Fibroblast of gingiva (primary cell): ENCODE measurements at places on chromosomes 4 and X.

GRCh38 chr4:35164063-35164462, 1080.3 kb downstream of the ARAP2 start:
- no peak for DNase-seq

GRCh38 chr4:73315091-73315490, 56.5 kb upstream of the ANKRD17 start:
- DNase-seq = peak; percentile 78

- no peak for DNase-seq
Measured at GRCh38 chr4:60266505-60266904, 933.6 kb upstream of the ADGRL3 start.

DNA sequence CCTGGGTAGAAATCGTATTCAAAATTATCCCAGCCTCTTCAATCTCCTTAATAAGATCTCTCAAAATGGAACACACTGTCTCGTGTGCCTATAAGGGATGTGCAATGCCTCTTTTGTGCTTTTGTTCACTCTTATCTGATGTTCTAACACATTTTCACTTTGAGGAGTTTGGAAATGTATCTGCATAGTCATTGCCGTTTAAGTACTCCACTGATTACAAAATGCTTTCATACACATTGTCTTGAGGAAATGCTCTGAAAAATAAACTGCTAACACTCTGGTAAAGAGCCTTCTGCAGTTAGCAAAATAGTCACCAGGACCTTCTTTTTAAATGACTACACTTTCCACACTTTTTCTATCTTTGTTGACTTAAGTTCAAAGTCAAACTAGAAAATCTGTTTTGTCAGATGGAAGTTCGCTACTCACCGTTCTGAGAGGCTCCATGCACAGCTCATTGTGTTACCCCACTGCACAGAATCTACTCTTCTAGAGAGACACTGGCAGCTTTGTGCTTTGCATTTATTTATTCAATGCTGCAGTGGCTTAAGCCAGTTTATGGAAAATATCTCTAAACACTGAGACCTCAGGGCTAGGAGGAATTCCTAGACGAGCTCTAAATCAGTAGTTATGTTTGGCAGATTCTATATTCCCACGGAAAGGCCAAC, 159.0 kb downstream of the CHIC2 start:
- DNase-seq = peak; percentile 42

DNA sequence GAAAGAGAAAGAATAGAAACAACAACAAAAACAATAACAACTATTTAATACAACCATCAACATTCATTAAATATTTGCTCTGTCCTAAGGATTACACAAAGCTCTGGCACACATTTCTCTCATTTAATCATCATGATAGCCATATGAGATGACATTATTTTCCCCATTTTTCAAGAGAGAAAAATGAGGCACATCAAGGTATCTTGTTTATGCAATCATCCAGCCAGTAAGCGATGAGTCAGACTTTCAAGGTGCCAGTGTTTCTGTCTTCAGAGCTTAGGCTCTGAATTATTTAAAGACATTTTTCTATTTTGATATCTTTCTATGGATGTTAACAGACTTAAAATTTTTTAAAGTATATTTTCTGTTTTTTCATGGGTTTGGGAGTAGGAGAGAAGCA, 541.8 kb upstream of the SMIM31 start:
- DNase-seq = no peak

DNA sequence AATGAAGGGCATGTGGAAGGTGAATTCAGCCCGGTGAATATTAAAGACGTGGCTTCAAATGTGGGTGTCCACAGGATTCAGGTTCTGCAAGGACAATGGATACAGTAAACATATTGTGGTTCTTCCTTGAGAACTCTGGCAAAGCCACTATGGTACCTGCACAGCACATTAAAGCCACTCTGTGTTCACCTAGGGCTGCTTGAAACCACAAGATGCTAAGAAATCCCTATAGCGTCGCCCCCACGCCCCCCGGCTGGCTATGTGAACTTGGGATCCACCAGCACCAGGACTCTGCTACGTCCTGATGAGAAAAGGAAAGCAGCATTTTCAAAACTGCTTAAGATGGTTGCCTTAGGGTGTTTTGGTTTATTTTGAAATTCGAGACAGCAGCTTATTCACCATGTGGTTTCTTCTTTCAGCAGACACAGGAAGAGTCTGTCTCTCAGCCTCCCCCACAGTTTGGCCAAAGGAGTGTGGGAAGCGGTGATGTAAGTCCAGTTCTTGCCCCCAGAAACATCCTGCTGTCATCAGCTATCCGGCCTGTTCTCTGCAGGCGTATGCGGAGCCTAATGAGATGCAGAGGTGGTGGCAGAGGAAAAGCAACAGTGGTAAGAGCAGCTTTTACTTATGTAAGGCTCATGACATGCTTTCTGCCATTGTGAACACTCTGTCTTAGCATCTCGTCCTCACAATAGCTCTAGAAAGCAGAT, 111.5 kb downstream of the AFAP1 start:
- peak; percentile 96 for DNase-seq

DNA sequence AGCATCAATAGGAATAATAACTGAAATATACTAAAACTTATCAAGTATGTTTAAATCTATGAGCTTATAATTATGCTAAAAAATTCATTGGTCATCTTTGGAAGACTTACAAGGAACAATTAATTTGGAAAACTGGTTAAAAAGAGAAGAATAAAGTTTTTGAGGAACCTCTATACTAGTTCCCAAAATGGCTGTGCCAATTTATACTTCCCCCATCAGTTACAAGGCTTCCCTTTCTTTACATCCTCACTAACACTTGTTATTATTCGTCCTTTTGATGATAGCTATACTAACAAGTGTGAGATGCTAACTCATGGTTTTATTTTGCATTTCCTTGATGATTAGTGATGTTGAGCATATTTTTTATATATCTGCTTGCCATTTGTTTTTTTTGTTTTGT, 17.1 kb downstream of the OGT start:
- DNase-seq = no peak

DNA sequence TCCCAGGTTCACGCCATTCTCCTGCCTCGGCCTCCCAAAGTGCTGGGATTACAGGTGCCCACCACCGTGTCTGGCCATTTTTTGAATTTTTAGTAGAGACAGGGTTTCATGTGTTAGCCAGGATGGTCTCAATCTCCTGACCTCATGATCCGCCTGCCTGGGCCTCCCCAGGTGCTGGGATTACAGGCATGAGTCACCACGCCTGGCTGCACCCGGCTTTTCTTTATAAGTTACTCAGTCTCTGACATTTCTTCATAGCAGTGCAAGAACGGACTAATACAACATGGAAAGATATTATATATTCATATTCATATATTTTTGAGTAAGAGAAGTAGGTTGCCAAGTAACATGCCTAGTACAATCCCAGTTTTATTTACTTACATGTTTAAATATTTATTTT, 22.9 kb downstream of the SHROOM3 start:
- DNase-seq = no peak

- no peak for DNase-seq
Measured at GRCh38 chr4:24831637-24832036, 36.3 kb downstream of the SOD3 start.

GRCh38 chr4:121930304-121930703, 21.6 kb downstream of the TRPC3 start:
- no peak for DNase-seq

- no peak for DNase-seq
Measured at GRCh38 chr4:148674876-148675275, 232.7 kb upstream of the NR3C2 start.

DNA sequence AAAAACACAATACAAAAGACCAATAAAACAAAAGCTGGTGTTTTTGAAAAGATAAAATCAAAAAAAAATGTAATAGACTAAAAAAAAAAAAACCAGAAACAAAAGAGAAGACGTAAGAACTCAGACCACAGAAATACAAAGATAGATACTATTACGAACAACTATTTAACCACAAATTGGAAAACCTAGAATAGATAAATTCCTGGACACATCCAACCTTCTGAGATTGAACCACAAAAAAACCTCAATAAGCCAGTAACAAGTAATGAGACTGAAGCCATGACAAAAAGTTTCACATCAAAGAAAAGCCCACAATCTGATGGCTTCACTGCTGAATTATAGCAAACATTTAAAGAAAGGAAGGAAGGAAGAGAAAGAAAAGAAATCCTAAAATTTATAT, 16.2 kb downstream of the RCHY1 start:
- DNase-seq = no peak

GRCh38 chr4:107380190-107380589, 339.8 kb downstream of the PAPSS1 start:
- no peak for DNase-seq

GRCh38 chr4:118589471-118590055, 95.6 kb upstream of the METTL14 start:
- no peak for DNase-seq

DNA sequence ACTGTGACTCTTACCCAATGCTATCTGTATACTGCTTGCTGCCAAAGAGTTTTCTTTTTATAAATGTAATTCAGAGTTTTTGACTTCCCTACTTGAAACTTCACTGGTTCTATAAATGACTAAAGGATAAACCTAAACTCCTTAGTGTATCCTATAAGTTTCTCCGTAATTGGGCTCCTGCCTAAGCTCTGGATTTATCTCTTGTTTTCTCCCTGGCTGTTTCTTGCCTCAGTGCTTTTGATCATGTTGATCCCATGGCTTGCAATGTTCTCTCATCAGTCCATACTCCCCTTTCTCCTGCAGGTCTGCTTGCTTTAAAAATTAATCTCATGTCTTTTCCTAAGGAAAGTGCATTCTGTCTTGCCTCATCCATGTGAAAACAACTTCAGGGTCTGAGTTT, 1543.1 kb upstream of the IGFBP7 start:
- no peak for DNase-seq

DNA sequence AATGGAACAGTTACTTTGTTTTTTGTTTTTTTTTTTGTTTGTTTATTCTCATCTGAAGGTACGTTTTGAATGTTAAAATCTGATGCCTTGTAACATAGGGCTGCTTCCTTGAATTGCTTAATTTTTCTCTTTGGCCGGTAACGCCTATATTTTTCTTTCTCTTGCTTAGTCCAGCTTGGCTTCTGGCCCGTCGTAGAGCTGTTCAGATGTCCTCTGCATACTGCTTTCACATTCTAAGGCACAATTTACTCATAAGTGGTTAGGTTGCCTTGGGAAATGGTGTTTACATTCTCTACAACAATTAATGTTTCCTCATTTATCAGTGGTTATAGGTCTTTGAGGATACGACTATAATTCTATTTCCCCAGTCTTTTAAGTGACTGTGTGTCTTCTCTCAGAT, 7.9 kb downstream of the NONO start:
- DNase-seq = peak; percentile 66

- DNase-seq = peak; percentile 28
Measured at GRCh38 chrX:46165411-46165810, 379.8 kb downstream of the ZNF674 start.

GRCh38 chrX:33053001-33053400, 158.3 kb downstream of the DMD start:
- DNase-seq = no peak

DNA sequence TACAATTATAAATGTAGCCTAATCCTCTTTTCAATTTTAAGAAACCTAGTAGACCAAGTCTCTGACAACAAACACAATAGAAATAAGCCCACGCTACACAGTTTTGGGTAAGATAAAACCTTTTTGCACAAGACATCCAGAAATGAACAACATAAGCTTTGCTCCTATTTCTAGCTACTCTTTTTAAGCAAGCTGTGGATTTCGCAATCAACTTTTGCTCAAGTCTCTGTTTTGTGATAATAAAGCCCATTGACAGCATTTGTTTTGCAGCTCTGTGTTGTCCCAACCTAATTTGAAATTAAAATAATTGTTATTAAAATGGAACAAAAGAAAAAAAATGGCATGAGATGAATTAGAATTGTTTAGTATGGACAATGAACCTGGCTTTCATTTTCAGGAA, 287.9 kb upstream of the PUDP start:
- DNase-seq = peak; percentile 57

DNA sequence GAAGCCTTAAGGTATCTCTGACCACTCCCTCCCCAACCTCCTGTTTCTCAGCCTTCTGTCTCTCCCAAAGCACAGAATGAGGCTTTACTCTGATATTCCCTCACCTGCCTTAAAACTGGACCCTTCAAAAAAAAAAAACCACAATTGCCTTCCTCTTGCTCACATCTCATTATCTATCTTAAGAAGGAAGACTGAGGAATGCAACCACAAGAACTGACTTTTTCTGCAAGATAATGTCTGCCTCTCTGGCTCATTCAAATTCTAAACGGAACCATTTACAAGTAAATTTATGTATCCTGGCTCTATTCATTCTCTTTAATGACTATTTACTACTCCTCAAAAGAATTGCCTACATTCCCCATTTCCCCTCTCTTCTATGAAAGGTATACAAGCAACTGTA, 545.5 kb upstream of the HTR2C start:
- no peak for DNase-seq

GRCh38 chr4:10180603-10180926, 64.0 kb upstream of the WDR1 start:
- no peak for DNase-seq

GRCh38 chrX:17535229-17535628, 160.2 kb downstream of the NHS start:
- DNase-seq = no peak

DNA sequence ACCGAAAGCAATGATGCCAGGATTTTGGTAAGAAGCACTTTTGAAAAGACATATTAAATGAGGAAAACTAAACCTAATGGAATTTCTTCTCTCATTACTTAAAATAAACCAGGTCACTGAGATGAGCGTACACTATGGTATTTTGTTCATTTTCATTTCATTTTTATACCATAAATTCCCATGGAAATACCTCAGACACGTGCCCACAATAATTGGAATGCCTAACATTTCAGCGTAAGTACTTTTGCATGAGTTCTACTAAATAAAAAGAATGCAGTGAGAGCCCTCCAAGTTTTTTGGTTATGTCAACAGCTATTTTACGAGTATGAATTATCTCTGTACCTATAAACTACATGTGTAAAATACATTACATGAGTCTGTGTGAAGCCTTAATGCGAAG, 3.2 kb downstream of the CAMK2D start:
- peak; percentile 62 for DNase-seq

GRCh38 chr4:117691572-117692351, 342.5 kb upstream of the NDST3 start:
- no peak for DNase-seq

DNA sequence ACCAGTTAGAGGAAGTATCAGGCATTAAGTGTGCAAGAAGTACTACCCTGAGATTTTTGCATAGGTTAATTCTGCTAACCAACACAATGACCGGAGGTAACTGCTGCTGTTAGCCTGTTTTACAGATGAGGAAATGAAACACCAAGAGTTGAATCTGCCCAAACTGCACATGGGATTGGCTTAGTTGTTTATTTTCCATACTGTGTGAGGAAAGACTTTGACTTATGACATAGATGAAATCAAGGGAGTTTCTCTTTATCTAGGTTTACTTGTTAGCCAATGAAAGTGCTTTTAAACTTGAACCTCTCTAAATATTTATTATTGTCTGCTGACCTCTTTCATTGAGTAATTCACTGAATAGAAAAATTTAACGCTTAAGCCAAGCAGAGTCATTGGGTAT, 10.3 kb downstream of the GUCY1B1 start:
- peak; percentile 32 for DNase-seq
